ENCODE measurements at places on chromosomes 16 and 17. TPM values are rescaled to one million over a fixed set of nuclear protein-coding genes. Genes with fewer than 3 reads are reported as not detected.

DNA sequence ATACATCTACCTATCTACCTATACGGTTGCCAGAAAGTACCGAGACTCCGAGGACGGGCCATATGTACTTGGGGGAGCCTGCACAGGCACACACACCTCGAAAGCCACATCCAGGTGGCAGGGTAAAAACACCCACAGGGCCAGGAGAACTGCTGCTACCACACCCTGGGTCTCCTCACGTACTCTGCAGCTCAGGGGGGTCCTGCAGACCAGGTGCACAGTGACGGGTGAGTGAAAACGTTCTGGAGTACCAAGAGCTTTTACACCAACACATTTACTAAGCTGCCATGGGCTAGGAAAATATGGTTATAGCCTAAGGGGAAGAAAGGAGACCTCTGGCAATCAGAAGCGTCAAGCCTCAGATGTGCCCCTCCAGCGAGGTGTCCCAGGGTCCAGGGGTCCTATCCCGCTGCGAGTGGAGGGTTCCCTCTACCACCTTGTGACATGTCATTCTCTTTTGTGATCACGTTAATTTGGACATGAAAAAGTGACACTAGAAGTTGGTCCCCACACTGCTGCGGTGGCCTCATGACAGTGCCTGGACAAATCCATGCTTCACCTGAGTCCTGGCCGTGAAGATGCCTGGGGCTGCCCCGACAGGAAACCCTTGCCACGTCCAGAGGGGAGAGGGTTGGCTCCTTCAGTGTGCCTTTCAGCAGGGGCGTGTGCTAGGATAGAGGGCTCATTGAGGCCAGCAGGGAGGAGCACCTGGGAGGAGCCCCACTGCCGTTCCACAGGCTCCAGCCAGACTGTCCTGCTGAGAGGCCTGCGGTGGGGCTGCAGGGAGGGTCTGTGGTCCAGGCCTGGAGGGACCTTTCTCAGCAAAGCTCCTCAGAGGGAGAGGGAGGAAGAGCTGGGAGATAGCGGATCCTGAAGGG lies 1.8 kb downstream of the CANT1 start:
- H3K4me1 ChIP-seq, result peaks cover 19% of the 10 kb centered on the region
- no peak overlapping the region for H3K4me3 ChIP-seq
- no peaks in the 10 kb centered on the region for H3K27me3 ChIP-seq

DNA sequence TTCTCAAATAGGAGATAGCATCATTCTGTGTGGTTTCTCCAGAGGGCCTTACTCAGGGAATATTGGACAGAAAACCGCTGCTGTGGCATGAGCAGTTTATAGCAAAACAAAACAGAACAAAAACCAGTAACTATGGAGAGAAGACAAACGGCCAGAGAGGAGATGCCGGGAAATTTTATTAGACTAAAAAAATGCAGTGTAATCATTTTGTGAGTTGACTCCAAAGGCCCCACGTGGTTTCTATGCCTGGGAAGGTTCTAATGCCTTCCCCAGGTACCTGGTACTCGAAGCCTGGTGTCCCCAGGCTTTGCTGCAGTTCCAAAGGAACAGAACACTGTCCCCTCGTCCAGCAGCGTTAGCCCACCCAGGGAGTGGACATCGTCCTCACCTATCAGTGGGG lies 12.9 kb upstream of the CACNG5 start:
- H3K4me1 ChIP-seq, result peaks cover 1% of the 10 kb centered on the region
- no peak overlapping the region for H3K4me3 ChIP-seq
- no peak overlapping the region for H3K27ac ChIP-seq
- H3K27me3 ChIP-seq, result no peaks in the 10 kb centered on the region
- no peaks in the 10 kb centered on the region for H3K36me3 ChIP-seq
- no peak for DNase-seq

Gene SMIM22
- polyA plus RNA-seq, result 114 TPM

- H3K36me3 ChIP-seq, result no peaks in the 10 kb centered on the region
- no peak overlapping the region for H3K27ac ChIP-seq
- H3K4me3 ChIP-seq, result no peak overlapping the region
- no peaks in the 10 kb centered on the region for H3K4me1 ChIP-seq
Measured at GRCh38 chr16:55737318-55737717, 81.5 kb downstream of the SLC6A2 start.

DNA sequence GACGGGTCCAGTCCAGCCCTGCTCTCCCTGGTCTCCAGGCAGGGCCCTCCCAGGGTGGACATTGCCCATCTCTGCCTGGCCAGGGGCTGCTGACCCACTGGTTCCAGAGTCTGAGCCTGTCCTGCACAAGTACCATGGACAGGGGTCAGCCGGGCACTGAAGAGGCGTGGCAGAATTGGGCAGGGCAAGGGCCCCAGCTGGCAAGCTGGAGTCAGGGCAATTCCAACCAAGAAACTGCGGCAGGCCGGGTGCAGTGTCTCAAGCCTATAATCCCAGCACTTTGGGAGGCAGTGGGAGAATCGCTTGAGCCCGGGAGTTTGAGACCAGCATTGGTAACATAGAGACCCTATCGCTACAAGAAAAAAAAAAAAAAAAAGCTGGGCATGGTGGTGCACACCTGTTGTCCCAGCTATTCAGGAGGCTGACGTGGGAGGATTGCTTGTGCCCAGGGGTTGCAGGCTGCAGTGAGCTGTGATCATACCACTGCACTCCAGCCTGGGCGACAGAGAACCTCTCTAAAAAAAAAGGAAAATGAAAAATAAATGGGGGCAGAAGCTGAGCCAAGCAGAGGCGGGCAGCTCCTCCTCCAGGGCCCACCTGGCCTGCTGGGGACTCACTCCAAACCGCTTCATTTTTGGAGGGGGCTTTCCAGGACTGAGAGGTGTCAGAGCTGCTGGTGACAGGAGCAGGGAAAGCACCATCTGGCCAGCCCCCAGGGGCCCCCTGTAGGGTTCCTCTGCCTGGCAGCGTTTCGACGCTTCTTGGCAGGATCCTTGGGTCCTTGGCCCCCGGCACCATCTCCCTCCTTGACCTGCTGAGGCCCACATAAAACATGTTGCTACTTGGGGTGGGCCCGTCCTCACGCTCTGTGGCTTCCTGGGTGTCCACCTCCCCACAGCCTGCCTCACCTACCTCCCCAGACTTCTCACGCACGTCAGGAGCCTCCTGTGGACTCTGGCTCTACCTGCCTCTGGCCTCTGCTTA lies 2.9 kb upstream of the MAFG start:
- H3K36me3 ChIP-seq, result no peaks in the 10 kb centered on the region
- H3K4me3 ChIP-seq, result no peak overlapping the region
- H3K27me3 ChIP-seq, result no peaks in the 10 kb centered on the region
